ENCODE measurements at places on chromosomes 7 and 10. TPM values are rescaled to one million over a fixed set of nuclear protein-coding genes. Genes with fewer than 3 reads are reported as not detected.

HTR5A gene
- total RNA-seq: not detected

PTF1A gene
- not detected for total RNA-seq

ITGA8 gene
- total RNA-seq: not detected

SERPINE1 gene
- total RNA-seq: 933 TPM

PDE6C gene
- total RNA-seq: not detected

LIPF gene
- not detected for total RNA-seq

FKBP6 gene
- not detected for total RNA-seq

DCLRE1C gene
- total RNA-seq: 5.7 TPM

ESYT2 gene
- total RNA-seq: 66.5 TPM

Data from A549 treated with RU486 at 1 μM for 4 hours (cell line).